ENCODE measurements at places on chromosomes 5 and 9. TPM values are rescaled to one million over a fixed set of nuclear protein-coding genes. Genes with fewer than 3 reads are reported as not detected.

The TMEM252 gene
- not detected for total RNA-seq

The ELAVL2 gene
- 0.12 TPM for total RNA-seq

The DOCK8 gene
- under 0.01 TPM for total RNA-seq

The BTNL9 gene
- not detected for total RNA-seq

The SOX30 gene
- total RNA-seq: not detected

The GLRX gene
- 29.6 TPM for total RNA-seq

The SPINK13 gene
- total RNA-seq: not detected
